ENCODE measurements at places on chromosomes 2 and 18. TPM values are rescaled to one million over a fixed set of nuclear protein-coding genes. Genes with fewer than 3 reads are reported as not detected.

GRCh38 chr18:46460754-46461153 is 196.3 kb downstream of the LOXHD1 start:
- no peaks in the 10 kb centered on the region for H3K36me3 ChIP-seq
- H3K27me3 ChIP-seq, result no peaks in the 10 kb centered on the region
- no peak overlapping the region for H3K4me3 ChIP-seq
- no peaks in the 10 kb centered on the region for H3K4me1 ChIP-seq

- no peaks in the 10 kb centered on the region for H3K36me3 ChIP-seq
- H3K27ac ChIP-seq, result no peak overlapping the region
- no peaks in the 10 kb centered on the region for H3K27me3 ChIP-seq
- H3K4me3 ChIP-seq, result no peak overlapping the region
- DNase-seq, result no peak
These were observed 8.9 kb upstream of the ANKRD29 start for GRCh38 chr18:23671564-23671963.

DNA sequence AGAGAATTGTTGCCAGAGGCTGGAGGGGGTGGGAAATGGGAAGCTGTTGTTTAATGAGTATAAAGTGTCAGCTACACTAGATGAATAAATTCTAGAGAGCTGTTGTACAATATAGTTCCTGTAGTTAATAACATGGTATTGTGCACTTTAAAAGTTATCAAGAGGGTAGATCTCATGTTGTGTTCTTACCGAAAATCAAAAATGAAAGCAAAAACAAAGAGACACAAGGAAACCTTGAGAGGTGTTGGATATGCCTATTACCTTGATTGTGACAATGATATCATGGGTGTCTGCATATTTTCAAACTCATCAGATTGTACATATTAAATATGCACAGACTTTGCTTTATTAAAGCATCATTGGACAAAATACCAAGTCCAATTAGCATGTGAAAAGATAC is 43.2 kb downstream of the SCG2 start:
- no peaks in the 10 kb centered on the region for H3K36me3 ChIP-seq
- DNase-seq, result no peak
- no peak overlapping the region for H3K27ac ChIP-seq
- no peak overlapping the region for H3K4me3 ChIP-seq
- no peaks in the 10 kb centered on the region for H3K27me3 ChIP-seq
- no peaks in the 10 kb centered on the region for H3K4me1 ChIP-seq

- H3K27me3 ChIP-seq, result no peaks in the 10 kb centered on the region
These were observed at the start of gene GYPC for GRCh38 chr2:126655500-126656430. Gene GYPC, plus strand, starts transcription at chr2:126656158. Its CDS starts 106 bp downstream, at chr2:126656264.

- H3K4me3 ChIP-seq, result no peak overlapping the region
- no peaks in the 10 kb centered on the region for H3K27me3 ChIP-seq
- H3K36me3 ChIP-seq, result no peaks in the 10 kb centered on the region
- DNase-seq, result no peak
These were observed 211.1 kb downstream of the ALPK2 start for GRCh38 chr18:58417752-58418151.

DNA sequence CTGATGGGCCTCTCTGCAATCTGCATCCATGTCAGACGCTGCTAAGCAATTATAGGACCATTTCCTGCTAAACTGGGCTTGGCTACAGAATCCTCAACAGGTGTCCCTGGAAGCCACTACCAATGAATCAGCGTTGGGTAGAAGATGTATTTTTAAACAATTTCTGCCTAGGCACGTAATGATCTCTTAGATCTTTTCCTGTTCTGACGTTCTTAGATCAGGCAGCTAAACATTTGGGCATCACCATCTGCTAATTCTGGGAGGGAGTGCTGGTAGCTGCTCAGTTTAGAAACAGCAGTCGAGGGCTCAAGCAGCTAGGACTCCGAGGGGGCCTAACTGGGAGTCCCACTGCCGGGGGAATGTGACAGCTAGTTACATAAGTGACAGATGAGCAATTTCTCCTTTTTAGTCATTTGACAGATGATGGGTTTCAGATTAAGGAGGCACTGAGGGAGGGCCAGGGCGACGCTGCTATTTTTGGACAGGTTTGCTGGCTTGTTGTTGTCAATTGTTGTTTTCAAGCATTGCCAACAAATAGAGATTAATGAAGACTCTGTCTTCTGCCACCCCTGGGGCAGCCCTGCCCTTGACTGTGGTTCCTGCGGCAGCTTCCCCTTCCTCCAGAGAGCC is 92.7 kb downstream of the MRO start:
- no peak overlapping the region for H3K4me3 ChIP-seq
- no peak overlapping the region for H3K27ac ChIP-seq
- H3K27me3 ChIP-seq, result no peaks in the 10 kb centered on the region
- H3K4me1 ChIP-seq, result no peaks in the 10 kb centered on the region

GRCh38 chr2:169778446-169778845 is 20.2 kb upstream of the SSB start:
- no peak for DNase-seq
- H3K4me3 ChIP-seq, result no peak overlapping the region
- H3K27me3 ChIP-seq, result no peaks in the 10 kb centered on the region

Gene SCN7A
- 37.8 TPM for total RNA-seq

All from upper lobe of left lung (tissue), 6 donors.